ENCODE measurements at places on chromosomes 16 and 17.

DNA sequence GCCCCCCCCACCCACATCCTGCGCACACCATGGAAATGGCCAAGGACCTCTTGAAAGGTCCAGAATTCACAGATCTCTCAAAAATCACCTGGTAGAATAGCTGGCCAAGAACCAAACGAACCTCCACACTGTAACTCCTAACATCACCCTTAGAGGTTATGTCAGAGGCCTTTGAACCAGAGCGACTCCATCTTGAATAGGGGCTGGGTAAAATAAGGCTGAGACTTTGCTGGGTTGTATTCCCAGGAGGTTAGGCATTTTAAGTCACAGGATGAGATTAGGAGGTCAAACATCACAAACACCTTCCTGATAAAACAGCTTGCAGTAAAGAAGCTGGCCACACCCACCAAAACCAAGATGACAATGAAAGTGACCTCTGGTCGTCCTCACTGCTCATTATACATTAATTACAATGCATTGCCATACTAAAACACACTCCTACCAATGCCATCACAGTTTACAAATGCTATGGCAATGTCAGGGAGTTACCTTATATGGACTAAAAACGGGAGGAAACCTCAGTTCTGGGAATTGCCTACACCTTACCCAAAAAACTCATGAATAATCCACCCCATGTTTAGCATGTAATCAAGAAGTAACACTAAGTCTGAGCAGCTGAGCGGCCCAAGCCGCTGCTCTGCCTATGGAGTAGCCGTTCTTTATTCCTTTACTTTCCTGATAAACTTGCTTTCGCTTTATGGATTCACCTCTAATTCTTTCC lies 34.8 kb downstream of the SYCE1L start:
- no peak for DNase-seq

DNA sequence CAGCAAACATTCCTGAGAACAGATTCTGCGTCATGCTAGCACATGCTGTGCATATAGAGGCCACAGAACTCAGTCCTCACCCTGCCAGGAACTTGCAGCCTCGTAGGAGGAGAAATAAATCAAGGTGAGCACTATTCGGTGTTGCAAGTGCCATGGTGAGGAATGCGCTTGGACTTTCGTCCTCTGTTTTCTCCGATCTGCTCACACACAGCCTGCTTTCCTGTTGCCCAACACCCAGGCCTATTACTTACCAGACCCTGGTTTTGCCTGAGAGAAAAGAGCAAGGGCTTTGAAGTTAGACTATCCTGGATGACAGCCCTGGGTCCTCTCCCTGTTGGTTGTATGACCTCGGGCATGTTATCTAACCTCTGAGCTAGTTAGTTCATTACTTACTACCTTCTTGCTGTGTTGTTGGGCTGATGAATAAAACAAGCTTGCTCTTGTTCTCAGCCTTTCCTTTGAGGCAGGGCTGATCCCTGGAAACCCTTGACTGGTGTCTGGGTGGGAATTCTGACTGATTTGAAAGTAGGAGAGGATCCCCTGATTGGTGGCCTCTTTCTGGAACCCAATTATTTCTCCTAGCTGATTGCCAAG lies 2.9 kb downstream of the ACSF2 start:
- no peak for DNase-seq

GRCh38 chr17:77750427-77751043 lies 208.0 kb upstream of the TNRC6C start:
- no peak for DNase-seq

DNA sequence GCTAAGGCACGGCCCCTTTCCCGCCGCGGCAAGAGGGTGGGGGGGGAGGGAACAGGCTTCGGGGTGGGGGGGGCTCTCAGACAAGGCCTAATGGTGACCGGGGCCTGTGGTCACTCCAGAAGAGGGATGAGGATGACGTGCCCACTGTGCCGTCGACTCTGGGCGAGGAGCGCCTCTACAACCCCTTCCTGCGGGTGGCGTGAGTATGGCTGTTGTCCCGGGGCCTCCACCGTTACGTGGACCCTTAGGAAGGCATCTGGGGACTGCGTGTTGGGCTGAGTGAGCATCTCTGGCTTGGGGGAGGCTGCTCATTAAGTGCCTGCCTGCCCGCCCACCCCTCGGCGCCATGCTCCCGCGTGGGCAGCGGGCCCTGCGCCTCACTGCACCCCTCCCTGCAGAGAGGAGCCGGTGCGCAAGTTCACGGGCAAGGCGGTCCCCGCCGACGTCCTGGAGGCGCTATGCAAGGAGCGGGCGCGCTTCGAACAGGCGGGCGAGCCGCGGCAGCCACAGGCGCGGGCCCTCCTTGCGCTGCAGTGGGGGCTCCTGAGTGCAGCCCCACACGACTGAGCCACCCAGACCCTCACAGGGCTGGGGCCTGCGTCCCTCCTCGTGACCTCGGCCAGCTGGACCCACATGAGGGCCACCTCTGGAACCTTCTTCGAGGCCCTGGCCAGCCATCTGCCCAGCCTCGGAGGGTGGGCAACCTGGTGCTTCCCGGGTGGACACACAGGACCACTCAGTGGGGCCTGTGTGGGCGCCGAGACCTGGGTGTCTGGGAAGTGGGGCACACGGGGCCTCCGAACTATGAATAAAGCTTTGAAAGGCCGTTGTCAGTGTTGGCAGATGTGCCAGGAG lies 2.2 kb downstream of the HAGHL start:
- no peak for DNase-seq

GRCh38 chr16:74487634-74488495 lies 66.6 kb upstream of the CLEC18B start:
- no peak for DNase-seq

DNA sequence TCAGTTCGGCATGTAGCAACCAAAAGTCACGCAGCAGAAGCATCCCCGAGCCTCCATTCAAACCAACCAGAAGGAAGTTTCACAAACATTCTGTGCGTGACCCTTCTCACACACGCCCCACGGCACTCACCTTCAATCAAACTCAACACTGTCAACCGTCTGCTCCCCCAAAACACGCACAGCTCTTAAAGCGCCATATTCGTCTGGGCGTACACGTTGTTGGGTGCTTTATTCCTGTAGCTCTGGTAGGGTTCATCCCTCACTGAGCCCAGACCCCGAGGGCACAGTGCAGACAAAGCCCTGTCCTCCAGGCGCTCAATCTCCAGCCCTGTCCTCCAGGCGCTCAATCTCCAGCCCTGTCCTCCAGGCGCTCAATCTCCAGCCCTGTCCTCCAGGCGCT lies 2.2 kb downstream of the RAB40B start:
- no peak for DNase-seq

DNA sequence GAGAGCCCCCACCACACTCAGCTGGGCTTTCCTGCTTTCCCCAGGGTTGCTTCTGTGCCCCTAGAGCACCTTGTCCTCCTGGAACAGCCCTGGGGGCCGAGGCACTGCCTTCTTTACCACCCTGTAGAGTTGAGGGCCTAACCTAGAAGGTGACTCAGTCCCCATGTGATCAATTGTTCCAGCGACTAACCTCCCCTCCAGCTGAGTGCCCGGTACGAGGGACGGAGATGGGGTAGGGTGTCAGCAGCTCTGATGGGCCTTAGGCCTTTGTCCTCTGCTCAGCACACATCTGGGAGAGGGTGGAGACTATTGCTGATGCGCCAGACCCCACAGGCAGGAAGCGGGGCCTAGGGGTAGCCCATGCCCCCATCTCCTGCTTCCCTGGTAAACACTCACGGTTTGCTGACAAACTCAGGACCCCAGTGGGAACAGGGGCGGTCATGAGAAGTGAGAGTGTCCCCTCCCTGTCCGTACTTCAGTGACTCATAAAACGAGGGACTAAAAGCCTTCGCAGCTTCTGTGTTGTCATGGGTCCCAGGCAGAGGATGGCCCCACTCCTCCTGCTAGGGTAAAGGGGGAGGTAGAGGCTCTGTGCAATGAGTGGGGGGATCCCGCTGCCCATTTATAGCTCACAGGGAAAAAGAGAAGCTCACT lies 33.1 kb downstream of the NECAB2 start:
- DNase-seq: no peak

Data from vagina (tissue), 2 donors.